Right lung (tissue), 10 donors: ENCODE measurements at places on chromosomes 2 and 18.

DNA sequence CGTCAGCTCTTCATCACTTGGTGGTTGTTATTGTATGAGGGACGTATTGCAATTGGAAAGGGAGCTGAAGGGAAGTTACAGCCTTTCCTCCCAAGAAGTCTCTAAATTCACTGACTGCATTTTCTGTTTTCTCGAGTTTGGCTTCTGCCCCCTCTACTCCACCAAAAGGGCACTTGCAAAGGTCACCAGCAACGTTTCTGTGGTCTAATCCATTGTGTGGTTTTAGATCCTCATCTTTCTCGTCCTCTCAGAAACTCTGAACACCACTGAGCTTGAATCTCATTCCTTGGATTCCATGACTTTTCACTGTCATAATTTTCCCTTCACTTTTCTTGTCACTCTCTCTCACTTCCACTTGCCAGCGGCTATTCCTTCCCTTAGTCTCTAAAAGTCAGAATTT lies 308.0 kb downstream of the AFF3 start:
- no peak for DNase-seq

GRCh38 chr2:223590964-223591363 lies 11.2 kb downstream of the SCG2 start:
- no peak for DNase-seq

DNA sequence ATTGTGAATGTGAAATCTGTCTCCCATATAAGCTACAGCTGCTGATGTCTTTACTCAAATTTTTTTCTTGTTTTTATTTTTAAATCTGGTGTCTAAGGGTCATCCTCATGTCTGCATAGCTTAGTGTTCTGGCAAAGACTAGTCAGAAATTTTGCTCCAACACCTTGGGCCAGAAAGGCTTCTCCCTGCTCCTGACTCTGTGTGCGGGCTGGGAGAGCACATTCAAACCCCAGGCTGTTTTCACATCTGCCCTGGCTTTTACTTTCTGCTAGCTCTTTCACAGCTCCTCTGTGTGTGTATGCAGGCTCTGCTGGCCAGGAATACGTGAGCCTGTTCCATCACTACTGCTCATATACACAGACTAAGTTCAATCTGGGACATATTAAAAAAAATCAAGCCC lies 102.9 kb upstream of the RIOK3 start:
- no peak for DNase-seq

GRCh38 chr2:44244135-44244871 lies 31.0 kb upstream of the SLC3A1 start:
- DNase-seq = peak; percentile 62

DNA sequence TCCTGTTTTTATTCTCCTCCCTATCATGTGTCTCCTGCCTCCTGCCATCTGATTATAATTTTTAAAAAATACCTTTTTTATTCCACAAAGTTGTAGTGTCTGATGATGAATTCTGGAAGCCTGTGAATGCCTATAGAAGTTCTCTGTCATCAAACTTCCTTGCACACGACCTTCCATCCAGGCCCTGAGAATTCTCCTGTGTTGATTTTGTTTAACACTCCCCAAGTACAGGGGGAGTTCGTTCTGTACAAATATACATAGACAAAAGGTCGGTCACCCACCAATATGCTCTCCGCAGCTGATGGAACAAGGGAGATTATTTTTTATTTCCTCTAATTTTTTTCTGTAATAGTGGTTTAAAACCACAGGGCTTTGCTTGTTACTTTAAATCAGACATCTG lies 232.5 kb downstream of the PIEZO2 start:
- DNase-seq = no peak

GRCh38 chr18:61006687-61007224 lies 326.5 kb upstream of the CDH20 start:
- no peak for DNase-seq

DNA sequence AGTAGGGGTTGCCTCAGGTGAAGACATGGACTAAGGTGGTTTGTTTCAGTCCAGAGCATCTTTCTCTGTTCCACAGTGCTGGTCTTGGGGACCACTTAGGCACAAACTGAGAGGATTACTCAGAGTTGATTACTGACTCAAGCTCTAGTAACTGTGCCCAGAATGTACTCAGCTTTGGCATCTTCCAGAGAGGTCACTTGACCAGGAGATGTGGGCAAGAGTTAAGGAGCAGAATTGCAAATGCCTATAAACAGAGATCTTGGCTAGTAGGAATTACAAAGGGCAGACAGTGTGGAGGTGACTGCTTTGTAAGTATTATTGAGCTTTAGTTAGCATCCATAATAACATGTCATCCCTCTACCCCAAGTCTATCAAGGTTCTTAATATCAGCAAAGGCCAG lies 93.2 kb upstream of the CABLES1 start:
- no peak for DNase-seq

DNA sequence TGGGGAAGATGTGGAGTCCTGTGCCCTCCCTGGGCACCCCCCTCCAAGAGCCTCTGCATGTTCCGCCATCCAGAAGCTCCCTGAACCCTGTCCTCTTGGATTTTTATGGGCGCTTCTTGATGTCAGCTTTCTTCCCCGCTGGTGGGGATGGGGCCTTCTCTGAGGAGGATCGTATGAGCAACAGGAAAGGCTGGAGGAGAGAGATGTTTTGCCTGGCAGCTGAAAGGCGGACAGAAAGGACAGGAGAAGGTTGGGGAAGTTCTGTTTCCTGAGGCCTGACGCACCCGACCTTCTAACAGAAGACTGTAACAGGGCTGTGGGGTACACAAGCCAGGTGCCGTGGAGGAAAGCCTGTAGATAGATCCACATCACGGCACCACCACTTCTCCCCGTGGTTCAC lies 238.8 kb downstream of the LDLRAD4 start:
- no peak for DNase-seq

DNA sequence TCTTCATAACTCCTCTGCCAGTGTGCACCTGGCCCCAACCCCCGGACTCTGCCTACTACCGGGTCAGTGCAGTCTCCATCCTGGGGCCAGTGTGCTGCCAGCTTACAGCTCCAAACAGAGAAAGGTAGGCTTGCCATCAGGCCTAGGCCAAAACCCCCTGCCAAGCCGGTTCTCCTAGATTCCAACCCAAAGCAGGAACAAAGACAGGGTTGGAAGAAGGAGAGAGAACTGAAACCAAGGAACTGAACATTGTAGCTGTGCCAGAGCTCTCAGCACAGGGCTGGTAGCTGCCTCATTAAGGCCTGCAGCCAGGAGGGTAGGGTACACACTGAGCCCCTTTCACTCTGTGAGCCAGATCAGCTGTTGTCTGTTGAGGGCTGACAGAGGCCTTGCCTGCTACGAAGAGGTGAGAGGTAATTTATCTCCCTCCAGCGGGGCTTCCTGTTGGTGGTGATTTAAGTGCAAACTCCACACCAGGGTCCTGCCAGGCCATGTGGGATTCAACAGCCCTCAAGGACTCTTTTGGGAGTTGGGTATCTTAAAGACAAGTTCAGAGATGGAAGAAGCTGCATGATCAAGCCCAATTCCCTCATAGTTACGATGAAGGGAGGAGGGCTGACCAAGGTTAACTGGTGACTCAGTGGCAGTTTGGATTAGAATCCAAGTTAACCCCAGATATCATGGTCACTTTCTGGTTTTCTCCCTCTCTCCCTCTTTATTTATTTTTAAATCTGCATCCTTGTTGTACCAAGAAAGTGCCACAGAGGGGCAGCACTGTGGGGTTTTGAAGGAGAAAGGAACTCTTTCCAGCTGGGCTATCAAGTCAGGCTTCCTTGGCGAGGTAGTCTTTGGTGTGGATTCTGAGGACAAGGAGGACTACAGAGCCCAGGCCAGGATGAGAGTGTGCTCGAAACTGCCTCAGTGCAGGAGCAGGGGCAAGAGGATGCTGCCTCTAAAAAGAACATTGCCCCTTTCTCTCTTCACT lies 48.1 kb downstream of the CYRIA start:
- DNase-seq = peak; percentile 32

GRCh38 chr2:68158134-68158447 lies 403 bp downstream of the PNO1 start:
- no peak for DNase-seq

- no peak for DNase-seq
Measured at GRCh38 chr2:174610243-174610995, 12.8 kb upstream of the WIPF1 start.

DNA sequence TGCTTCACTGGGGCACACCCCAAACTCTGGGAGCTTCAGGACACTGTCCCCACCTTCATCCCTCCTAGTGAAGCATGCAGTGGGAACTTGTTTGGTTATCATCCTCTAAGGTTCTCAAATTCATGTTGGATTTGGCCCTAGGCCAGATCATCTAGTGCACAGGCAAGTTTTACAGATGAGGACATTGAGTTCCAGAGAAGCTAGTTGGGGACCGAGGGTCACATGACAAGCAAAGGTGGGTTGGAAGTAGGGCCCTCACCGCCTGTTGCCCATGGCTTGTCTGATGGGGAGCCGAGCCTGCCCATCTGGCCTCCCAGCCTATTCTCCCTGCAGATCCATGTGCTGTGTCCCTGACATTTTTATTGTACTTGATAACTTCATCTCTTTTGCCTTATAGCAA lies 2.8 kb downstream of the PRKCE start:
- no peak for DNase-seq

DNA sequence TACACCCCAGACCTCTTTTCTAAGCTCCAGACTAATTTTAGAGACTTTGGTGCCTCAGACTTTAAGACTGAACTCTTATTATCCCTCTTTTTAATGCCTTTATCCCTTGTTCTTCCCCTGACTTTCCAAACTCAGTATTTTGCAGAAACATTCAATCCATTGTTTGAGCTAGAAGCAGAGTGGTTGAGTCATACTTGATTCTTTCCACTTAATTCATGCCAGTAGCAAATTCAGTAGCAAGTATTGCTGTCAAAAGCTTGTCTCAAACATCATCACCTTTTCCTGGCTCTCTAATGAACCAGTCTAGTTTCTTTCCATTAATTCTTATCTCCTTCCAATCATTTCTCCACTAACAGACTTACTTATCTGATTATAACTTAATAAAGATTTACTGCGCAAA lies 699.7 kb upstream of the ZNF804A start:
- no peak for DNase-seq

DNA sequence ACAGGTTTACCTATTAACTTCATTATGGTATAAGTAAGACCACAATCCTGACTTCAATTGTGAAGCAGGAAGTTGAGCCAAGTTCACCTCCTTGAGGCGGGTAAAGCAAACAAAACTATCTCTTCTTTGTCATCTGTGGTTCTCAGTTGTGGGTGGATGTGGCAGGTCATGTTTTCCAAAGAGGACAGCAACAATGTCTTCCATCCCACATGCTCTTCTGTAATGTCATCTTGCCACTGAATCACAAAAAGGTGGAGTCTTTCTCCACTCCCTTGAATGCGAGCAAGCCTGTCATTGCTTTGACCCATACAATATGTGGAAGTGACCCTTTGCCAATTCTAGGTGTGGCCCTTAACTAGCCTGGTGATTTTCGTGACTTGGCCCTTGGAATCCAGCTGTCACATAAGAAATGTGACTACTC lies 98.7 kb downstream of the GRB14 start:
- DNase-seq = no peak

- DNase-seq = no peak
Measured at GRCh38 chr2:25381502-25381901, 39.8 kb upstream of the DNMT3A start.

GRCh38 chr18:36613069-36613468 lies 215.7 kb downstream of the TPGS2 start:
- DNase-seq = no peak

GRCh38 chr2:158359846-158360245 lies 96.7 kb downstream of the CCDC148 start:
- no peak for DNase-seq

- DNase-seq = no peak
Measured at GRCh38 chr2:54599914-54600313, 123.5 kb upstream of the EML6 start.

- no peak for DNase-seq
Measured at GRCh38 chr2:101806123-101806522, 108.6 kb downstream of the MAP4K4 start.

DNA sequence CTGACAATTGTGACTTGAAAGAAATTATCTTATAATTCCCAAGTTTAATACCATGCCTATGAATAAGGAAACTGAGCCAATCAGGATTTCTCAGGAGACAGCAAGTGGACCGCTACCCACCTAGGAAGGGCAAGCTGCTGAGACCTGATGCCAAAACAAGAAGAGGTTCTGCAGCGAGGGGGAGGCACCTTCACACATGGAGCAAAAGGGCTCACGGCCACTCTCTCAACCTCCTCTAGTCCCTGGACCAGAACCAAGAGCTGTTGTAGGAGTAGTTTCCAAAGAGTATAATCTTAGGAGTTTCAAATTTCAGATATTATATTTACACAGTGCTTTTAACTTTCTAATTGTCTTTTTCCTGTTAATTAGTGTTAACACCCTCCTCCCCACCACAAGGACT lies 154.7 kb upstream of the ETAA1 start:
- no peak for DNase-seq

GRCh38 chr2:139730197-139730596 lies 950.0 kb upstream of the NXPH2 start:
- no peak for DNase-seq

- no peak for DNase-seq
Measured at GRCh38 chr18:20971886-20972267, 139.7 kb downstream of the ROCK1 start.

DNA sequence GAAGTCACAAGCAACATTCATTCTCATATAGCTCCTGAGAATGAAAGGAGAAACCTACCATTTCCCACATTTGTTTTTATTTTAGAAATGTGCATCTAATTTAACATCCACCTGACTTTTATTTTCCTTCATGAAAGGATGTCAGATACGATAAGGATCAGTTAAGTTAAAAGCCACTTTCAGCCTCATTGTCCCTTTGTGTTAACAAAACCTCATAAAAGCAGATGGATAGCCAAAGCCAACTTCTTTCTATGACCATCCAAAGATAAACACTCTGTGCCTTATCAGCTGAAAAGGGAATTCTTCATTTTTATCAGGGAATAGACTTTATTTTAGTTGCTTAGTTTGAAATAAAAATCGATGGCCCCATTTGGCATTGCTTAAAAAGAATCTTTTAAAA lies 25.7 kb upstream of the RIT2 start:
- DNase-seq = no peak

- no peak for DNase-seq
Measured at GRCh38 chr2:134177351-134177931, 76.4 kb upstream of the MGAT5 start.

DNA sequence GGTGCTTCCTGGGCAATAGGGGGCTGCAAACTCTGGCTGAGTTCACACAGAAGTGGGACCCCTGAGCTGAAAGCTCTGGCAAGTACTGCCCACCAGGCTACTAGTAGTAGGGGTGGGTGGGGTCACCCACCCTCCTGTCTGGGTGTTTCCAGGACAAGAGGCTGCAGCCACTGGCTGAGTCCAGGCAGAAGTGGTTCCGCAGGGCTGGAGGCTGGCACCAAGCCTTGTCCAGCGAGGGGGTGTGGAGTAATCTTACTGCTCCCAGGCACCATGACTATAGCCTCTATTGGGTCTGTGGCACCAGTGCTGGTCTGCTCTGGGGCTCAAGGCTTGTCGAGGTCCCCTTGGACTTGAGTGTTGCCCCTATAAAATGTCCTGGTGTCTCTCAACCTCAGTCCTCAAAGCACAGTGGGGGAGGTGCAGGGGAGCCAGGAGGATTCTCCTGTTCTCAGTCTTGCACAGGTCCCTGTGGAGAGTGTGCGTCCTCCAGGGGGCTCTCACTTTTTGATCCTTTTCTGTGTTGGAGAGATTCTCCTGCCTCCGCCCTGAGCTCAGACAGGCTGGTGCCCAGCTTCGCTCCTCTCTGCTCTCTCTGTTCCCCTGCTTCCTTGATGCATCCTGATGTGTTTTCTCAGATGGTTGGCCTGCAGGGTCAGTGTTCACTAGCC lies 48.1 kb downstream of the NUP35 start:
- DNase-seq = no peak
